Ovary (tissue), 10 donors: ENCODE measurements at places on chromosomes 5 and 9.
A peak's percentile ranks its signal among the peaks of the same experiment; 100 is the strongest.

GRCh38 chr9:127680846-127681245 is 25.9 kb upstream of the CFAP157 start:
- no peak overlapping the region for H3K27ac ChIP-seq
- no peaks in the 10 kb centered on the region for H3K27me3 ChIP-seq
- H3K4me1 ChIP-seq, result no peaks in the 10 kb centered on the region
- no peaks in the 10 kb centered on the region for H3K36me3 ChIP-seq
- H3K4me3 ChIP-seq, result no peak overlapping the region

GRCh38 chr5:84181093-84181492 is 203.6 kb downstream of the EDIL3 start:
- H3K36me3 ChIP-seq, result no peaks in the 10 kb centered on the region
- no peak overlapping the region for H3K27ac ChIP-seq
- H3K27me3 ChIP-seq, result no peaks in the 10 kb centered on the region
- no peak overlapping the region for H3K4me3 ChIP-seq
- no peaks in the 10 kb centered on the region for H3K4me1 ChIP-seq
- DNase-seq, result no peak

DNA sequence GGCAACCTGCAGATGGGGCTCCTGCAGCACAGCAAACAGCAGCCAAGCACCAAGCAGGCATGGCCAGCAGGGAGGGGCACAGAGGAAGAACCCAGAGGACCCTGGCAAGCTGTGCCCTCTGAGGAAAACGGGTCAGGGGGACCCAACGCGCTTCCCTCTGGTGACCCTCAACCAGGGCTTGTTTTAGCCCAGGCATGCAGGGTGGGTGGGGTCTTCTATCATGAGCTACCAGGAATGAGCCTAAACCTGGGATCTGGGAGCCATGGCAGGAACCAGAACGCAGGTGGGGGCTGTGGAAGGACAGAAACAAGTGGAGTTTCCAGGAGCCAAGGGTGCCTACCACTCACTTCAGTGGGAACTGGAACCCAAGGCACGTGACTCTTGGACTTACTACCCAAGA is 20.9 kb downstream of the IPPK start:
- no peaks in the 10 kb centered on the region for H3K36me3 ChIP-seq
- no peak overlapping the region for H3K27ac ChIP-seq
- no peaks in the 10 kb centered on the region for H3K27me3 ChIP-seq
- DNase-seq, result no peak
- no peak overlapping the region for H3K4me3 ChIP-seq
- peaks cover 10% of the 10 kb centered on the region for H3K4me1 ChIP-seq

DNA sequence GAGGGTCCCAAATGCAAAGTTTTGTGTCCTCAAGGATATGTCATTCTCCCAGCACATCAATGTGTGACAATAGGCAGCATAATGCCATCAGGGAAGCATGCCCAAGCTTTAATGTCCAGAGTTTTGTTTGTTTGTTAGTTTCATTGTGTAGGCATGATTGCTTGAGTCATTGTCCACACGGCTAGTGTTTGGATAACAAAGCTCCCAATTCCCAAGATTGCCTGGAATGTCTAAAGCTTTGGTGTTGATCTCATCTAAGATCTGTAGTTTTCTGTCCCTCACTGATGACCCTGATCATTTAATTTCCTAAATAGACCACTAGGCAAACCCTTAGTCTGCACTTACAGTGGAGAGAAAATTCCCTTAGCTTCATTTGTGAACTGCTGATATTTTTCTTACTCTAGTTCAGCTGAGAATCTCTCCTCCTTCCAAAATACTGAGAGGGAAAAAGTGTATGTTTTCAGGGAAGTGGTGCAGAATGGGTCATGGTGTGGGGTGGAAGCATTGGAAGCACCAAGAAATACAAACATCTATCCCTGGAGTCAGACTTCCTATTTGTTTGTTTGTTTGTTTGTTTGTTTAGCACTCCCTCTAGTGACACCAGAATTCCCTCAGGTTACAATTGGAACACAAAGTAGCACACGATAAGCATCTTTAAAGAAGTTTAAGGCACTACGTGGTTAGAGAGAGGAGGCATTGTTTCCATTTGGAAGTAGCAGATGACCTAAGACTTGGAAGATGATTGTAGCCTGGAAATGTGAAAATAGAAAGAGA is 127.1 kb downstream of the PRDM6 start:
- no peaks in the 10 kb centered on the region for H3K27me3 ChIP-seq
- peaks cover 2% of the 10 kb centered on the region for H3K4me1 ChIP-seq
- H3K4me3 ChIP-seq, result no peak overlapping the region
- H3K27ac ChIP-seq, result no peak overlapping the region
- H3K36me3 ChIP-seq, result no peaks in the 10 kb centered on the region

DNA sequence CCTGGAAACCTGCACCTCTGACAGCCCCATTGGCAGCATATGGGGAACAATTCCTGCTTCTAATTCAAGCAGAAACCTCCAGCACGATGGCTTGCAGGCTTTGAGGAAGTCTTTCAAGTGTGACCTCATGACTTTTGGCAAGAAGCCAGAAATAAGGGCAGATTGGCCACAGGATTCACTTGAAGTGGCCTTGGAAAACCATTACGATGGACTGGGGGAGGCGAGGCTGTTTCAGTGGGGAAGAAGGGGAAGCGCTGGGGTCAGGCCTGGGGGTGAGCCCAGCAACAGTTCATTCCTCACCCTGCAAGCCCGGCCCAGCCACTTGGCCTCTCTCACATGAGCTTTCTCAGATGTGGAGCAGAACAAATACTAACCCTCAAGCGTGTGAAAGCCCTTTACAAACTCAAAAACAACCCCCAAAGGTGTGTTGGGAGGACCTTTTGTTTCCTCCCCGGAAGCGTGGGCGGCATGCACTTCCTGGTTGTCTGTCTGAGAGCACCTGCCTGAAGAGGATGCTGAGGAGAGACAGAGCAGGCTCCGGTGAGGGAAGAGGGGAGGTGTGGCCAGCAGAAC is 26.9 kb upstream of the EEIG1 start:
- no peaks in the 10 kb centered on the region for H3K27me3 ChIP-seq
- no peak for DNase-seq
- no peak overlapping the region for H3K4me3 ChIP-seq
- H3K27ac ChIP-seq, result no peak overlapping the region
- H3K4me1 ChIP-seq, result peaks cover 2% of the 10 kb centered on the region

GRCh38 chr9:128421482-128421996 is 882 bp downstream of the CERCAM start:
- H3K4me1 ChIP-seq, result peaks cover 10% of the 10 kb centered on the region
- no peak for DNase-seq
- no peaks in the 10 kb centered on the region for H3K27me3 ChIP-seq
- no peaks in the 10 kb centered on the region for H3K36me3 ChIP-seq

DNA sequence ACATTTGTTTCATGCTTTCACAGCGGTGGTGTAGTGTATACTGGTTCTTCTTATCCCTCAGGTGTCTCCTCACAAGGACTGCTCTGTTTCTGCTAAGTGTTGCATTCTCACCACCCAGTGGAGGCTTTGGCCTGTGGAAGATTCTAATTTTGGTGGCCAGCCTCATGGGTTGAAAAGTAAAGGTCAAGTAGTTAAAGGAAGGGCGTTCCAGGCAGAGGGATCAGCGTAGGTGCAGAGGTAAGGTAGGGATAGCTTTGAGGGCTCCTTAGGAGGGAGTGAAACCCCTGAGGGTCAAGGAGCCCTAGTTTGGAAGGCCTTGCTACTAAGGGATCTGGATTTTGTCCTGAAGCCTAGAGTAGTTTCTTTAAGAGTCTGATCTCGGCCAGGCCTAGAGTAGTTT is 4.6 kb upstream of the RACK1 start:
- H3K4me3 ChIP-seq, result peak overlapping the region; percentile 85
- H3K27ac ChIP-seq, result no peak overlapping the region
- DNase-seq, result no peak
- peaks cover 14% of the 10 kb centered on the region for H3K4me1 ChIP-seq
- no peaks in the 10 kb centered on the region for H3K27me3 ChIP-seq

DNA sequence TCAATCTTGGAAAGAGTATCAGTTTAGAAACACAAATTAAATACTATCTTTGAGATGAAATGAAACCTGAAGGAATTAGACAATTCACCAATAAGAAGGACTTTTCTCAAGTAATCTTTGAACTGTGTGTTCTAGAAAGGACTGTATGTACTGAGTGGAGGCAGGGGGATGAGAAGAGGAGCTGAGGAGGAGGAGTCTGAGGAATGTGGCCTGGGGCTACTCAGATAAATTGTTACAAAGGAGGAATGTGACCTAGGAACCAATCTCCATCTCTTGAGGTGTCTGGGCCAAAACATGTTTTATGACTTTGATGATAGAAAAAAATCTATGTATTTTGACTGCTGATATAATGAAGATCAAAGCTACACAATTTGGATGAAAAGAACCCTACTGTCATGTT is 124.3 kb upstream of the ANKRD55 start:
- H3K4me1 ChIP-seq, result peaks cover 11% of the 10 kb centered on the region
- no peaks in the 10 kb centered on the region for H3K36me3 ChIP-seq
- H3K27ac ChIP-seq, result peak overlapping the region; percentile 41

GRCh38 chr5:179840766-179841165 is 17.9 kb downstream of the MRNIP start:
- no peaks in the 10 kb centered on the region for H3K4me1 ChIP-seq
- DNase-seq, result no peak
- no peak overlapping the region for H3K4me3 ChIP-seq
- H3K27ac ChIP-seq, result no peak overlapping the region
- no peaks in the 10 kb centered on the region for H3K27me3 ChIP-seq

DNA sequence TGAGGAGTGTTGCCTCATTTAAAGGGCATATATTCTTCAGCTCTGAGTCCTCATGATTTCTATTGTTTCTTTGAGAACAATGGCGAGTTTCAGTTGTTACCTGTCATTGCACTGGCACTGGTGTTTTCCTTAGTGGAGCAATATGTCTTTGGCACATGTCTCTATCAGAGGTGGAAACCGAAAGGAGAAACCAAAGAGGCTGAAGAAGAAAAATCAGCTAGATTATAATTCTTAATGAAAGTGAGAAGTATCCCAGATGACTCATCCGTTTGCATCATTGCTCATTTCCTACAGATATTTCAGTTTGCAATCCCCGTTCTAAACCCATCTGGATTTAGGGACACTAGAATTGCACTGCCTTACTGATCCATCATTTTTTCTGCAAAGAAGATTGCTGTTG is 324.6 kb downstream of the TMEM232 start:
- no peaks in the 10 kb centered on the region for H3K27me3 ChIP-seq
- no peak for DNase-seq
- no peak overlapping the region for H3K4me3 ChIP-seq
- H3K27ac ChIP-seq, result no peak overlapping the region

GRCh38 chr5:39494107-39494510 is 69.3 kb upstream of the DAB2 start:
- no peak for DNase-seq
- peaks cover 3% of the 10 kb centered on the region for H3K4me1 ChIP-seq

DNA sequence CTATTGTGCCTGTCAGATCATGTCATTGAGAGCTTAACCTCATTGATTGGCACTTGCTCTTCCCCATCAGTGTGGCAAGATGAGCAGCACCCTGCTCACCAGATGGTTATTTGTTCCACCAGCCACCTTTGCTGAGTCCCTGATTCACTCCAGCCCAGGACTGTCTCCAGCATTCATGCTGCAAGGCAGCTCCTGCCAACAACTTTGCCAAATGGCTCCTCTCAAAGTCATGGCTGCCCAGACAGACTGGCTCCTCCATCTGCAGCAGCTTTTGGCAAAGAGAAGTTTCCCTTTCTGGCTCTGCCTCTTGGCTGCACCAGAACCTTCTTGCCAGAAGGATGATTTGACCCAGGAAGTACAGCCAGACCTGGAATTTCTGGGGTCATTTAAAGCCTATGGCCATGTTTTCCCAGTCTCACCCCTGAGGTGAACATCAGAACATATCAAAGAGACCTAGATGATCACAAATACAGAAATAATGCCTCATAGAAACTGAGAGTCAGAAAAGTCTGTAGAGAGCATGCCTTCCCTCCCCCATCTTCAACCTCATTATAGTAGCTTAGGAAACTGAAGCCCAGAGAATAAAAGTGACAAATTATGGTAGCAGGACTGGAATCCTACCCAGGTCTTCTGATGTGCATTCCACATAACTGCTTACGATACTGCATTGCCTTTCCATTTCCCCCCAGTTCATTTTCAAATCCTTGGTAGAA is 10.4 kb downstream of the PPP2R2B start:
- DNase-seq, result no peak
- H3K4me1 ChIP-seq, result no peaks in the 10 kb centered on the region
- no peak overlapping the region for H3K27ac ChIP-seq
- no peak overlapping the region for H3K4me3 ChIP-seq

DNA sequence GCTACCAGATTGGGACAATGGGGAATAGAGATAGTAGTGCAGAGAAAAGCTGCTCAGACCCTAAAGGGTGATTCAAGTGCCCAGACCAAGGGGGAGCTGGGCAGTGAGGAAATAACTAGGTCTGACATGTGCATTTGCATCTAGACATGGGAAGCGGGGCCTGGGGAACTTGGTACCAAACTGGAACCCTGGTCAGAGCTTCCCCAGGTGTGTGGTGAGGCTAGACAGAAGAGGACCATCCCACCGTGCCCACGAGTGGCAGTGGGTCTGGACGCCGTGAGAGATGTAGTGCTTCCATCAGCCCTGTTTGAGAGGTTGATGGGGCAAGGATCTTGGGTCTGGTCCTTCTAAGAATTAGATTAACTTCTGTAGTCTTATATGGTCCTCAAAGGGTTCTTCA is 7.6 kb downstream of the TMEM8B start:
- H3K27me3 ChIP-seq, result no peaks in the 10 kb centered on the region
- no peak for DNase-seq
- no peak overlapping the region for H3K27ac ChIP-seq
- peaks cover under 1% of the 10 kb centered on the region for H3K4me1 ChIP-seq
- H3K4me3 ChIP-seq, result no peak overlapping the region
- no peaks in the 10 kb centered on the region for H3K36me3 ChIP-seq

DNA sequence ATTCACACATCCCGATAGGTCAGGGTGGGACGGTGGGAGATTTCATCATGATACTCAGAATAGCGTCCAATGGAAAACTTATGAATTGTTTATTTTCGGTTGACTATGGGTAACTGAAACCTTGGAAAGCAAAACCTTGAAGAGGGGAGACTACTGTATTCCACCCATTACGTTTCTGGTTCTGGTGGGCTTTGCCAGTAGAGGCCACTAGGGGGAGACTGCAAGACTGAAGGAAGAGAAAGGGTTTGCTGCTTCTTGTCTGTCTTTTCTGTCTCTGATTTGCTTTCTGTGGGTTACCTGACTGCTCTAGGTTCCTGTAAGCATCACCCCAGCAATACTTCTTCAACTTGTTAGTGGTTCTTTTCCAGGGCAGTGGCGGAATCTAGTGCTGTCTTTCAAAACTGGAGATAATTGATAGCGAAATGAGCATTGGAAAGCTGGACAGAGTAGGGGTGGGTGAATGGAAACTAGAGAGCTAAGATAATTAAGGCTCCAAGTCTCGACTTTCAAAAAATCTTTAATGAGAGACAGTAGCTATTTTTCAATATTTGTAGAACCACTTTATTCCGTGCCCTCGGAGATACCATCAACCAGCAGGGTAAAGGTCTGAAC is 27.0 kb downstream of the GRIN3A start:
- no peaks in the 10 kb centered on the region for H3K4me1 ChIP-seq
- H3K27me3 ChIP-seq, result no peaks in the 10 kb centered on the region
- no peak overlapping the region for H3K27ac ChIP-seq
- H3K36me3 ChIP-seq, result no peaks in the 10 kb centered on the region

DNA sequence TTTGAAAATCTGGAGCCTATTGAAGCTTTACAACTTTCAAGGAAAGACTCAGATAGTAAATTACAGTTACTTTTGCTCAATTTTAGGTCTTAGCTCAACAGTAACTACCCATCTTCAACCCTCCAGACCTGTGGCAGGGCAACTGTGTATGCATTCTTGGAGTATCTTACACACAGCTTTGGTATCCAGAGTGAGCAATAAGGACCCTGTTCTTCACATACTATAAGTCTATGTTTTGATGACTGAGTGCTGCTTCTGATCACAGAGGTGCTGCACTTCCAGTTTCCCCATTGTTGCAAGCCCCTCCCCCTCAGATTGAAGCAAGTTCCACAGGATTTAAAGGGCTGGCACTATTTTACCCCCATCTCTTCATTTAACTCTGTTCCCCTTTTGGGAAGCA is 737.4 kb upstream of the GRAMD2B start:
- H3K27me3 ChIP-seq, result peaks cover 2% of the 10 kb centered on the region
- no peaks in the 10 kb centered on the region for H3K36me3 ChIP-seq
- H3K4me1 ChIP-seq, result no peaks in the 10 kb centered on the region
- no peak overlapping the region for H3K4me3 ChIP-seq
- no peak for DNase-seq
